ENCODE measurements at places on chromosomes 7 and 10. TPM values are rescaled to one million over a fixed set of nuclear protein-coding genes. Genes with fewer than 3 reads are reported as not detected.

The CALY gene
- total RNA-seq = not detected

The TMEM178B gene
- not detected for total RNA-seq

The ZNF679 gene
- total RNA-seq = not detected

The HOXA3 gene
- 50.5 TPM for total RNA-seq

The KCNH2 gene
- total RNA-seq = 1.5 TPM

The GATAD1 gene
- 39.4 TPM for total RNA-seq

The ARL4A gene
- 18.0 TPM for total RNA-seq

The DOCK4 gene
- 0.98 TPM for total RNA-seq

The PLXDC2 gene
- total RNA-seq = not detected

The SLC13A1 gene
- total RNA-seq = not detected

The TAS2R5 gene
- total RNA-seq = 1.1 TPM

The HOXA1 gene
- 2.0 TPM for total RNA-seq

The GPR146 gene
- 4.3 TPM for total RNA-seq

The MINDY4 gene
- 14.8 TPM for total RNA-seq

The CPA1 gene
- not detected for total RNA-seq

The VWC2 gene
- not detected for total RNA-seq

The CPXM2 gene
- not detected for total RNA-seq

The IGF2BP3 gene
- 139 TPM for total RNA-seq

The PIK3CG gene
- total RNA-seq = not detected

The NME8 gene
- not detected for total RNA-seq

The TCERG1L gene
- total RNA-seq = not detected

The LIPN gene
- not detected for total RNA-seq

The LDB1 gene
- total RNA-seq = 38.5 TPM

The CRPPA gene
- 8.0 TPM for total RNA-seq

The NXPH1 gene
- not detected for total RNA-seq

The POT1 gene
- 46.9 TPM for total RNA-seq

The EMX2 gene
- total RNA-seq = not detected

The CALML5 gene
- 6.3 TPM for total RNA-seq

The PYROXD2 gene
- total RNA-seq = 28.0 TPM

The SNX10 gene
- total RNA-seq = 9.8 TPM

The FGFR2 gene
- not detected for total RNA-seq

The TMEM130 gene
- total RNA-seq = 3.8 TPM

The GPR15LG gene
- total RNA-seq = not detected

The GOT1 gene
- 27.5 TPM for total RNA-seq

The GNGT1 gene
- total RNA-seq = not detected

The TNPO3 gene
- 56.6 TPM for total RNA-seq

The LIPJ gene
- not detected for total RNA-seq

The AGAP5 gene
- 13.4 TPM for total RNA-seq

The CABCOCO1 gene
- not detected for total RNA-seq

The TMED4 gene
- 161 TPM for total RNA-seq
